ENCODE measurements at places on chromosomes 6 and 20.
A peak's percentile ranks its signal among the peaks of the same experiment; 100 is the strongest.

- DNase-seq: no peak
Measured at GRCh38 chr6:163356324-163356723, 58.2 kb upstream of the QKI start.

- DNase-seq: no peak
Measured at GRCh38 chr6:7802662-7803061, 76.8 kb downstream of the BMP6 start.

DNA sequence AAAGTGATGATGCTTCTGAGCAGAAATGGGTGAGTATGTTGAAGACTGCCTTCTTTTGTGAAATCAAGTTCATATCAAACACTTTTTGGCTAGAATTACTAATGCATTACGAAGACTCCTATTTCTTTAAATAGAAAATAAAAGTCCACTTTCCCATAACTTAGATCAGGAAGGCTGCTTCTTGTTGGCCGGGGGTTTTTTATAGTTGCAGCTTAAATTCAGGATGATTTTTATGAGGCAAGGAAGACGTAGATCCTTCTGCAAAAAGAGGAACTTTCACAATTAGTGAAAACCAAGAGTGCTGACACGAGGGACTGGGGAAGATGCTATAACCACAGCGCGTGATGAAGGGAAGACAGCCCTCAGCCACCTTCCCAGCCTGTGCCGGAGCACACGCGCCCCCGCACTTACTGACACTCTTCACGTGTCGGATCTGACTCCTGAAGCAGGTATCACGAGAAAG lies 206.1 kb upstream of the PRDM1 start:
- no peak for DNase-seq

DNA sequence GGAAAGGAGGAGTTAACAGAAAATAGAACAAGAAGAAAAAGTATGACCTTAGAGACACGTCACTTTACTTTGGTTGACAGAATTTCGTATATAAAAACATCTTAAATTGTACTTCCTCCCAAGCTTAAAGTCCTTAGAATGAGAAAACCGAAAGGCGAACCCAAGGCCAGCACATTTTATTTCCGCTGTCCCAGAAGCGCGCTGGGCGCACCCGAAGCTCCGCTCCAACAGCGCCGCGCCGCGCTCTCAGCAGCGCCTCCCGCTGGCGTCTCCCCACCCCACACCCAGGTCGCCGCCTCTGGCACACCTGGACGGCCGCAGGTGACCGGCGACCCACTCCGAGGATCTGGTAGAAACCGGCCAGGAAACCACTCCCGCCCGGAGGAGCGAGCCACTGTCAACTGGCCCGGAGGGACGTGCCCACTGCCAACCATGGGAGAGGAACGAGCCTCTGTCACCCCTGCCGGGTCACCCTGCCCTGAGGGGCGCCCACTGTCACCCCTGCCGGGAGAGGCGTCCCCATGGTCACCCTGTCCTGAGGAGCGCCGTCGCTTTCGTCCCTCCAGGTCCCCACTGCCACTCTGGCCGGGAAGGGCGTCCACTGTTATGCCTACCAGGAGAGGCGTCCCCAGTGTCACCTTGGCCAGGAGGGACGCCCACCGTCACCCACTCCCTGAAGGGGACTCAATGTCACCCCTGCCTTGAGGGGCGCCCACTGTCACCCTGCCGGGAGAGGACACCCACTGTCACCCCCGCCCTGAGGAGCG lies 824 bp downstream of the MPC1 start:
- DNase-seq: peak; percentile 90

GRCh38 chr6:121223930-121224329 lies 110.3 kb downstream of the TBC1D32 start:
- DNase-seq: no peak
